ENCODE measurements at places on chromosomes 1 and 21.

GRCh38 chr1:175287849-175288248 lies 95.3 kb upstream of the KIAA0040 start:
- DNase-seq, result no peak

- no peak for DNase-seq
Observed at GRCh38 chr1:22907528-22907927, 65.1 kb downstream of the LACTBL1 start.

DNA sequence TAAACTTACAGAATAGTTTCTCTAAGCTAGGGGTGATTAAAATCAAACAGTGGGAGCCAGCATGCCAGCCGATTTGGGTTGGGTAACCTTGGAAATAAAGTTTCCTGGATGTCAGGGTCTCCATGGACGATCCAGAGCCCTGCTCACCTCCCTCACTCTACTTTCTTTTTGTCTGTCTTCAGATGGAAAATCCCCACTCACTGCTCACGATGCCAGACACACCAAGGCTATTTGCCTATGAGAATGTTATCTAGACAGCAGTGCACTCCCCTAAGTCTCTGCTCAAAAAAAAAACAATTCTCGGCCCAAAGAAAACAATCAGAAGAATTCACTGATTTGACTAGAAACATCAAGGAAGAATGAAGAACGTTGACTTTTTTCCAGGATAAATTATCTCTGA lies 13.9 kb downstream of the SLAMF7 start:
- DNase-seq, result no peak

- DNase-seq, result no peak
Observed at GRCh38 chr1:236206548-236206947, 64.2 kb downstream of the GPR137B start.

GRCh38 chr1:1684031-1684681 lies 8.4 kb downstream of the SLC35E2B start:
- DNase-seq, result no peak

DNA sequence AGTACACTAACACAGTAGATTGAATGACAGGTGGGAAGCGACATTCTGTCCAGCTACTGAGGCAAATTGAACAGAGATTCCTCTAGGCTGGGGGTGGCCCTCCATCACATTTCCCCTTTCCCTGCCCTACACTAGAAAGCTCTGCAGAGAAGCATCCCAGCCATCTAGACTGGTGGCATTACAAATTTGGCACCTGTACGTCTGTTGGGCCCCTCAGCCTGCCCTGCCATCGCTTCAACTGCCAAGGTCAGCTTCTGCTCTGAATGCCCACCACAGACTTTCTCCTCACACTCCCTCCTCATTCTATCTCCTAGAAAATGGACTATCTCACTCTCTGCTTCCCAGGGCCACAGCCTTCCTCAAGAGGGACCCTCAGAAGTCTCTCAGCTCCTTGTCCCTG lies 16.7 kb downstream of the TRABD2B start:
- DNase-seq, result no peak

All from NCI-H1694 treated with DMSO at 0.1 percent for 48 hours (cell line).